ENCODE measurements at places on chromosomes 2 and 18. TPM values are rescaled to one million over a fixed set of nuclear protein-coding genes. Genes with fewer than 3 reads are reported as not detected.

ATAD2B gene
- 11.5 TPM for polyA plus RNA-seq

GALNT14 gene
- 2.4 TPM for polyA plus RNA-seq

UNC80 gene
- 2.4 TPM for polyA plus RNA-seq

LINC00305 gene
- polyA plus RNA-seq = not detected

DNA sequence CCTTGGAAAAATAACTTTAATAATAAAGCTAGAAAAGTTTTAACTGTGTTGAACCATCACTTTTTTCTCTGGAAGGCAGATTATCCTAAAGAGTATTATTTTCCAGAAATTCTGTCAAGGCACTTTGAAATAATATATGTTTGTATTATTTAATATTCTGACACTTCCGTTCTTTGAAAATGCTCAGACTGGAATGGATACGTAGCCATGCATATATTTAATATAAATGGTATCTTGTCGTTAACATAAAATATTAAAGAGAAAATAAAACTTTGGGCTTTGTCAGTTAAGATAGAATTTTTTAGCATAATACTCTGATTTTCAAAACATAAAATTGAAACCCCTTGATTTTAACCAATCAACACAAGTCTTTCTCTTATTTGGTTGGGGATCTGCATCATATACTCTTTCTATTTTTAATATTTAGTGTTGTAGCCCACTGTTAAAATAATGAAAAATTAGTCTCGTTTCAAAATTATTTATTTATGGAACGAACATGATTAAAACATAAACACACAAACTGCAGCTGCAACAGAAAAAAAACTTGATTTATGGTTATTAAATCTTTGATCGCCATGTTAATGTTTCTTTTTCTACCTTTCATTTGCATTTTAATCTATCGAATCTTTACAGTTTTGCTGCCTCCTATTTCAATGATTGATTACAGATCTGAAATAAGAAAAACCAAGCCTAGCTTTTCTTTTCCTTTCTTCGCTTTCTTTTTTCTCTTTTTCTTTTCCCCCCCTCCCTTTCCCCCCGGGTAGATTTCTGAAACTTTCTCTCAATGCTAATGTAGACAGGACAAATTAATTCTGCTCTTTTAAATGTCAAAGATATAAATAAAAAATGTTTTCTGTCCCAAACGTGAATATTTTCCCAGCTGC is 145.5 kb downstream of the MEIS1 start:
- DNase-seq = no peak

- no peak for DNase-seq
Observed at GRCh38 chr2:234495251-234496054, 1.4 kb downstream of the ARL4C start.

GRCh38 chr2:37987098-37987775 is 62.1 kb downstream of the RMDN2 start:
- DNase-seq = no peak

GRCh38 chr2:119181791-119182445 is 23.4 kb upstream of the C1QL2 start:
- DNase-seq = no peak

DNA sequence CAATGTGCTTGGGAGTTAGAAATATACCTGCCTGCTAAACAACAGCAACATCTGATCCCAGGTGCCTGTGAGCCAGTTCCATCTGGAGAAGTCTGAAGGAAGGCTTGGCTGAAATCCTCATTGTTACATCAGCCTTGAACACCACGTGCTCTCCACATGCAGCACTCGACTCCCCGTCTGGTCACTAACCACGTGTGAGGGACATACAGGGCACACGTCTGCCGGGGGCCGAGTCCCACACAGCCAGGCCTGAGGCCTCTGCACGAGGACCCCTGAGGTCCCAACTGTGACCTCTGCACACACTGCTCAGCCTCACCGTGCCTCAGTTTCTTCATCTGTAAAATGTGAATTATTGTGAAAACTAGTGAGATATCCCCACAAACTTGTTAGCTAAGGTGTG is 236.5 kb upstream of the SALL3 start:
- DNase-seq = no peak

Data from forelimb muscle (tissue), 1 donor.